Activated CD4-positive, alpha-beta T cell treated with anti-CD3 and anti-CD28 coated beads for 24 hours (primary cell): ENCODE measurements at places on chromosomes 5 and 9.

DNA sequence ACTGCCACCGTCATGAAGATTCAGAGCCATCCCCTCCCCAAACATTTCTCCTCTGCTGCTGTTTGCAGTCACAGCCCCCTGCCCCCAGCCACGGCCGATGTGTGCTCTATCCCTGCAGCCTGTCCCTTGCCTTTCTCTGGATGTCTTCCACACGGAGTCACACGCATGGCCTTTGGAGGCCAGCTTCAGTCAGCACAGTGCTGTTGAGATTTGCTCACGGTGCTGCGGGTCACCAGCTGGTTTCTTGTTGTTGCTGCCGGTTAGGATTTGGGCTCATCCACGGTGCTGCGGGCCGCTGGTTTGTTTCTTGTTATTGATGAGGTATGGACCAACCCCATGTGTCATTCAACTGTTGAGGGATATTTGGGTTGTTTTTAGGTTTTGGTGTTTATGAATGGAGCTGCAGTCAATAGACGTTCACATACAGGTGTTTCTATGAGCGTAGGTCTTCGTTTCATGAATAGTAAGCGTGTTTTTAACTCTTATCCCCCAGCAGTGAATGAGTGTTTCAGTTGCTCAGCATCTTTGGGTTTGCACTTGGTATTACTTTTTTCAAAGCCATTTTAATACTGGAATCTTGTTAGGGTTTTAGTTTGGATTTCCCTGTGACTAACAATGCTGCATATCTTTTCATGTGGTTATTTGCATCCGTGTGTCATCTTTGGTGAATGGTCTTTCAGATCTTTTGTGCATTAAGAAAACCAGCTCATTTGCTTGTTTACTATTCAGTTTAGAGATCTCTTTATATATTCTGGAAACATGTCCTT lies 57.6 kb downstream of the AHRR start:
- no peak for DNase-seq

DNA sequence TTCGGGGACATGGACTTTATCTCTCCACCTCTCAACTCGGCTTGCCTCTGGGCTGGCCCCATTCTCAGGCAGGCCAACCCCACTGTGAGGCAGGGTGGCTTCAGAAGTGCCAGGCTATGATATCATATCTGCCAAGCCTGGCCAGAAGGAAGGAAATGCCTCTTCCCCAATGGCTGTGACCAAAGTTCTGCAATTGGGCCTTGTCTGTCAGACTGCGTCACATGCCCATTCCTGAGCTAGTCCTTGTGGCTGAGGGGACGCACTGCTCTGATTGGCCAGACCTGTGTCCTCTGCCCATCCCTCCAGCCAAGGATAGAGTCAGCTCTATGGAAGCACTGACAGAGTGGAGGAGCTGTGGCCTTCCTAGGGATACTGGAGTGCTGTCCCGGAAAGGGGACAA lies 11.9 kb downstream of the SMIM23 start:
- DNase-seq: no peak

- DNase-seq: no peak
Observed at GRCh38 chr5:174599992-174600391, 124.4 kb upstream of the MSX2 start.

DNA sequence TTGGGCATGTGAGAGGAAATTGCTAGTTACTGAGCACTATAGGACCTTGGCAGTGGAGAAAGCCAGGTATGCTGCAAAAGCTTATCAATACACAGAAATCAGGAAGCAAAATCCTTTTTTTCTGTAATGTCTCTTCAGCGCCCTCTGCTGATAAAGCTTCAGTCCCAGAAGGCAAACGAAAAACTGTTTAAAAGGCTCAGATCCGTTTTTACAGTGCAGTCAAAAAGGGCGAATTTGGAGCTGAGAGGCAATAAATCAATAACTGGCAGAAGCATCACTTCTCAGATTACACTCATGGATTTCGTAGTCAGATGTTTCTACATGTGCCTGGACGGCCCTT lies 1.1 kb upstream of the MAN2A1 start:
- DNase-seq: peak; percentile 11

- DNase-seq: no peak
Observed at GRCh38 chr9:842635-843426, 1.3 kb downstream of the DMRT1 start.

DNA sequence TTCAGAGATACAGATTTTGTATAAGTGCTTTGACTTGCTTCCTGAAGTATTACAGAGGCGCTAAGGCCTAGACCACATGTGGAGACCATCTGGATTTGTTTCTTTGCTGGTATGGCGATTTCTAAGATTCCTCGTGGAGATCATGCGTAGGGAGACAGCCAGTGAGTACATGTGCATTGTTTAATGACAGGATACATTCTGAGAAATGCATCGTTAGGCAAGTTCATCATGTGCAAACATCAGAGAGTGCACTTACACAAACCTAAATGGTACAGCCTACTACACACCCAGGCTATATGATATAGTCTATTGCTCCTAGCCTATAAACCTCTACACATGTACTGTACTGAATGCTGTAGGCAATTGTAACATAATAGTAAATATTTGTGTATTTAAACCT lies 16.5 kb upstream of the CEP120 start:
- no peak for DNase-seq

DNA sequence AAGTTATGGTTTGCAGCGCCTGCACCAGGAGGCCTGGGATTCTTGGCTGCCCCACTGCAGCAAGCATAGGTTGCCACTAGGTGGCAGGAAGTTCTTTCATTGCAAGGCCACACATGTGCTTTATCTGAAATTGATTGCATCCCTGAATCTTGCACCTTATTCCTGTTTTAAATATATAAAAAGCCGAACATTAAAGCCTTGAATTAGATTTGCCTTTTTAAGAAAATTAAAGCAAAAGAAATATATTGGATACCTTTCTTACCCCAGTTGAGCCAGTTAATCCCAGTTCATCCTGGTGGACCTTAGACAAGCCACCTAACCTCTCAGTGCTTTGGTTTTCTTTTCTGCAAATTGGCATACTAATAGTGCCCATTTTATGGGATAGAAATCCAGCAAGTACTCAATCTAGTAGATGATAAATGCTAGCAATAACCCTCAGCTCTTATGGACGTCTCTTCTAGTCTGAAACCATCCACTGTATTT lies 6.3 kb upstream of the TRMT10B start:
- DNase-seq: peak; percentile 36

- no peak for DNase-seq
Observed at GRCh38 chr5:139967353-139967752, 75.7 kb downstream of the NRG2 start.

- DNase-seq: no peak
Observed at GRCh38 chr5:97453263-97453662, 270.2 kb upstream of the RIOK2 start.

DNA sequence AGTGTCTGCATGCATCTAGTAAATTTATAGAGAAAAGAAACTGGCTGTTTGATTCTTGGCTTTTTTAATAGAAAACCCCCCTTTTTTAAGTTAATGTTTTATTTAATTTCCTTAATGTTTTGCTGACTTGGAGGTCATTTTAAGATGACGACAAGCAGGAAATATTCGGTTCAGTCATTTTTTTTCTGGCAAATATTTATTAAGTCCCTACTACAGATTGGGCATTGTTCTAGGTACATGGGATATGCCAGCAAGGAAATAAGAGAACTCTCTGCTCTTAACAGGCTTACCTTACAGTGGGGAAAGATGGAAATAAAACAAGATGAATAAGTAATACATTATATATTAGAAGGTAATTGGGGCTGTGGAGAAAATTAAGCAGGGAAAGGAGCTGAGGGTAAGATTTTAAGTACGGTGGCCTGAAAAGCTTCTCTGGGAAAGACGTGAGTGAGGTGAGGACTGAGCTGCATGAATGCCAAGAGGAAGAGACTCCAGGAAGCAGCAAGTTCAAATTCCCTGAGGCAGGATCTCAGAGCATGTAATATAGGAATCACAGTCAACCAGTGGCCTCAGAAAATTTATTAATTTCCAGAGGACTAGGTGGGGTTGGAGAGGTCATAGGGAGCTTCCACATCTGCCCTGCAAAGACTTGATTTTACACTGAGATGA lies 316.0 kb upstream of the DAP start:
- no peak for DNase-seq

- no peak for DNase-seq
Observed at GRCh38 chr5:143693651-143694252, 118.2 kb upstream of the HMHB1 start.

DNA sequence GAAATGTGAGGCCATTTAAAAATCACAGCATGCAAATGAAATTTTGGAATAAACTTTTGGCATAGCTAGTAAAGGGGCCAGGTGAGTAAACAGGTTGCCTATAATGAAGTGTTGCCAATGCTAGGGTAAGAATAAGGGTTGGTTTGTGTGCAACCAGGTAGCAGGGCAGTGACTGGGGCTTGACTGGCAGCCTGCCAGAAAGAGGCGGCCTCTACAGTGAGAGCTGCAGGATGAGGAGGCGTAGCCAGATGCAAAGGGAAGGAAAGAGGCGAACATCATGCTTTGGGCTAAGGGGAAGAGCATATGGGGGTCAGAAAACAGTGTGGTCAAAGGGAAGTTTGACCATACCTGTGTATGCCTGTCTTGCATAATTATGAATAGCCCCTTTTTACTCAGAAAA lies 70.6 kb downstream of the MAST4 start:
- DNase-seq: no peak

DNA sequence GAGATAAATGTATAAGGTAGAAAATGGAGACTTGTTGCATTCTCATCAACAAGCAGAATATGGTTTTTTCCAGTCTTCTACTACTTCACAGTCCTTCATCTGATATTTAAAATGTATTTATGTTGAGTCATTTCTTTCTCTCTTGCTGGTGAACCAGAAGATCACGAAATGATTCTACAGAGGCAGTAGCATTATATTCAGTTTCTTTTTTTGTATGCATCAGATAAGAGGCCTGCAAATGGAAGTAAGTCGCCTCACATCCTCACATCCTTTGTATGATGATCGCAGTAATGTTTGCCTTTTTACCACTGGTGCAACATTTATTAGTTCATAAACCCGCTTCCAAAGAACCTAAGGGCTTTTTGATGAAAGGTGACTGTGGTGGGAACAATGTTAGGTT lies 22.1 kb upstream of the IL13 start:
- no peak for DNase-seq

DNA sequence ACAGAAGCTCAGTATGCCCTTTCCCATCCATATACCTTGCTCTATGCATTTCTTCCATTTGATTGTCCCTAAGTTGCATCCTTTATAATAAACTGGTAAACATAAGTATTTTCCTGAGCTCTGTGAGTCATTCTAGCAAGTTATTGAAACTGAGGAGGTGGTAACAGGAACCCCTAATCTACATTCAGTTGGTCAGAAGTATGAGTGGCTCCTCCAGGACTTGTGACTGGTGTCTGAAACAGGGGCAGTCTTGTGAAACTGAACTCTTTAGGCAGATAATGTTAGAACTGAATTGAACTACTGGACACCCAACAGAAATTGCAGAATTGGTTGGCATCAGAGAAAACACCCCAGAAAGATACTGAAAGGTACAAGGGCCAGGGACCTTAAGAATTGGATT lies 133.1 kb upstream of the POU5F2 start:
- no peak for DNase-seq

- DNase-seq: no peak
Observed at GRCh38 chr9:86713970-86714369, 233.3 kb downstream of the GAS1 start.

DNA sequence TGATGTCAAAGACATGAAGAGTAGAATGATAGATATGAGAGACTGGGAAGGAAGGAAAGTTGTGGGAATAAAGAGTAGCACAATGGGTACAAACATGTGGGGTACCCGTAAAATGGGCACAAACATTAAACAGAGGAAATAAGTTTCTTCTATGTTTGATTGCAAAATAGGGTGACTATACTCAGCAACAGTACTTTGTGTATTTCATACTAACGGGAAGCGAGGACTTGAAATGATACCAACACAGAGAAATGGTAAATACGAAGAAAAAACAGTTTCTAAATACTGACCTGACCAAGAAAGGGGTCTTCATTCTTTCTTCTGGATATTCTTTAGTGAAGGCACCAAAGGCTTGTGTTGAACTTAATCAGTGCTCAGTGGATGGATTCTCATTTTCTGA lies 31.1 kb downstream of the ATP6V0E1 start:
- no peak for DNase-seq

GRCh38 chr9:128245421-128246151 lies 30.2 kb downstream of the GOLGA2 start:
- no peak for DNase-seq

DNA sequence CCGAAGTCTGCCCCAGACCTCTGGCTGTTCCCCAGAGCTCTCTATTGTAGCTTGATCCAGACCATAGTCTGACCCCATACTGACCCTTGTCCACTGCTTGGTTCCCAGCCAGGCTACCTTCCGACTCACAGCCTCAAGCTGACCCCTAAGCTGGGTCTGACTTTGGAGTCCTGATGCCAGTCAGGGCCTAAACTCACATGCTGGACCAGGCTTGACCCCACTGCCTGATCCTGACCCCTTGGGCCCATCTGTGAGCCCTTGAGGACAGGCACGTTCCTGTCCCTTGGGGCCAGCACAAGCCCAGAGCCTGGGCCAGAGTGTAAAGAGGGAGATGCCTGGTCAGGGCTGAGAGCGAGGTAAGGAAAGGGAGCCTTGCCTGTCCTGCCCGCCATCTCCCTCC lies 32.7 kb upstream of the ENHO start:
- DNase-seq: no peak

DNA sequence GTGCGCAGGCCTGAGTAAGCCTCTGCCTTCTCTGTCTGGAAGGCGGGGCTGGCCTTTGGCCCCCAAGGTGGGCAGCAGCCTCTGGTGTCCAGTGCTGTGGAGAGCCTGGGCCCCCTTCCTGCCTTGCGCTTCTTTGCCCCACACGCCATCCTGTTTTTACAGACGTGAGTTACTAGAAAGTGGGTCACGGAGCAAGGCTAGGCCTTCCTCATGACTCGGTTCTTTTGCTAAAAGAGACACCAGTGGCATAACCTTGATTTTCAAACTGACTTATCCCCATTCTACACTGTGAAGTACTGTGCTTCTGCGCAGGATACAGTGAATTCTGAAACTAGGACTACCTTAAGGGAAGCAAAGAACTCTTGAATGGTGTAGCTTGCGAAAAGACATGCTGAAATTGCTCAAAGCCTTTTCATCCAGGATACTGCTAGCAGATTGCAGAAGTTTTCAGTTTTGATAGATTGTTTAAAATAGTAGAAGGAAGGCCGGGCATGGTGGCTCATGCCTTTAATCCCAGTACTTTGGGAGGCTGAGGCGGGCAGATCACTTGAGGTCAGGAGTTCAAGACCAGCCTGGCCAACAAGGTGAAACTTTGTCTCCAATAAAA lies 7.2 kb downstream of the ROPN1L start:
- DNase-seq: no peak

- no peak for DNase-seq
Observed at GRCh38 chr9:112507001-112507680, 20.5 kb downstream of the KIAA1958 start.
